T-helper 9 cell (primary cell): ENCODE measurements at places on chromosomes 3 and 15.

- no peak for DNase-seq
Observed at GRCh38 chr3:123678108-123678511, 93.3 kb upstream of the HACD2 start.

- DNase-seq, result no peak
Observed at GRCh38 chr3:165491487-165491886, 295.3 kb upstream of the SLITRK3 start.

- no peak for DNase-seq
Observed at GRCh38 chr15:50100486-50100885, 18.5 kb downstream of the ATP8B4 start.

GRCh38 chr3:126370055-126370454 lies 12.8 kb upstream of the KLF15 start:
- DNase-seq, result no peak

- DNase-seq, result no peak
Observed at GRCh38 chr15:31452595-31453557, 126.2 kb downstream of the KLF13 start.

- DNase-seq, result no peak
Observed at GRCh38 chr3:195058336-195059005, 212.5 kb downstream of the XXYLT1 start.

- no peak for DNase-seq
Observed at GRCh38 chr3:162710332-162711112, 1213.9 kb downstream of the OTOL1 start.

- no peak for DNase-seq
Observed at GRCh38 chr15:39502611-39503195, 78.2 kb upstream of the THBS1 start.

GRCh38 chr3:197942956-197943556 lies 6.9 kb upstream of the RPL35A start:
- DNase-seq, result no peak

DNA sequence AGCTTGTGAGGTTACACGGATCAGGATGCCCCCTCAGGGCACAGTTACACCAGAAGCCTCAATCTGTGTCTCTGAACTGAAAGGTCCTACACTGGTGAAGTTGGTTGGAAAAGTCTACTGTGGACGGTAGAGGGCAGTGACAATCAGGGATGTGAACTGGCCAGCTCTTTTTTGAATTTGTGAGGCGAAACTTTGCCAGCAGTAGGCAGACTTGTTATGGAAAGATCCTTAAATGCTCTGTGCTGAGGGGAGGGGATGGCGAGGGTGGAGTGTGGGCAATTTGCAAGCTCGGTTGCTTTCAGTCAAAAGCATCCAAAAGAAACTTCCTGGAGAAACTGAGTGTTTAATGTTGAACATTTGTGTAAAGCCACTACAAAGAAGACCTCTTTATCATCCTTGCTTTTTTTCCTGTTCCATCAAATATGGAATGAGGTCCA lies 127.4 kb upstream of the ABHD17C start:
- DNase-seq, result no peak

- no peak for DNase-seq
Observed at GRCh38 chr15:89615135-89615534, 39.9 kb downstream of the TICRR start.

DNA sequence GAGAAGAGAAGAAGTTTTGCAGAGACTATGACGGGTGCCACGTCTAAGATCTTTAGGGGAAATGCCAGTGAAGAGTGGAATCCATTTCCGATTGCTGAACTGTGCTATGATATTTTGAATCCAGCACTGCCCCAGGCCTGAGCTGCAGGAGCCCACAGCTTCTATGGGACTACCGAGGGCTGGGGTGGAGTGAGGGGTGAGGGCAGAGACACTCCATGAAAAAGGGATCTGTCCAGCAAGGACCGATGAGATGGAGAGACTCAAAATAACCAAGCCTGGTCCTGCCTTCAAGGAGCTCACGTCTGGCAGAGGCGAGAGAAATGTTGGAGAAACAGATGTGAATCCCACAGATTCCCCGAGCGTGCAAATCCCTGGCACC lies 79.8 kb upstream of the MEF2A start:
- DNase-seq, result no peak

DNA sequence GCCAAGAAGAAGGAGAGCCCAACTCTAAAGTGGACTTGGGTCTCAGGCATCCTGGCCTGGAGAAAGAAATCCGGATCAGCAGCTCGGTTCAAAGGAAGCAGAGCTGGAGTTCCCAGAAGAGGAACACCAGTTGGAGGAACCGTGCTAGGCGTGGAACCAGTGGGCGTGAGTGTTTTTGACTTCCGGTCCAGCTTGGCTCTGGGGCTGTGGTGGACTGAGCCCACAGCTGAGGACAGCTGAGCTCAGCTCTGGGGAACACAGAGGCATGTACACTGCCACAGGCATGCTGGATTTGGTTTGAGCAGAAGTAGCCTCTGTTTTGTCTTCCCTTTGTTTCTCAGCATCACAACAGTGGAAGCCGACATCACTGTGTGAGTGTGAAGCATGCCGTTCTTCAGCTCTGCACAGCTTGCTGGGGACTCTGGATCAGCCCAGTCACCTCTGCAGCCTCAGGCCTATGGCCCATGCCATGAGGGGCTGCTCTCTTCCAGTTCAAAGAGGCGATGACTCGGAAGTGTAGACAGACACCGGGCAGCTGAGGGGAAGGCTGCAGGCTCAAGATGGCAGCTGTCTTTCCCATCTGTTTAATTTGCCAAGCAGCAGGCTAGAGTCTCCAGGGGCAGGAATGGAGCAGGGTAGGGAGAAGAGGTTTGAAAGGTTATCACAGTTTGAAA lies 185.8 kb upstream of the UBE3A start:
- no peak for DNase-seq

GRCh38 chr3:192816351-192816750 lies 89.0 kb upstream of the FGF12 start:
- no peak for DNase-seq

- DNase-seq, result no peak
Observed at GRCh38 chr15:57927091-57927631, 138.3 kb downstream of the ALDH1A2 start.

DNA sequence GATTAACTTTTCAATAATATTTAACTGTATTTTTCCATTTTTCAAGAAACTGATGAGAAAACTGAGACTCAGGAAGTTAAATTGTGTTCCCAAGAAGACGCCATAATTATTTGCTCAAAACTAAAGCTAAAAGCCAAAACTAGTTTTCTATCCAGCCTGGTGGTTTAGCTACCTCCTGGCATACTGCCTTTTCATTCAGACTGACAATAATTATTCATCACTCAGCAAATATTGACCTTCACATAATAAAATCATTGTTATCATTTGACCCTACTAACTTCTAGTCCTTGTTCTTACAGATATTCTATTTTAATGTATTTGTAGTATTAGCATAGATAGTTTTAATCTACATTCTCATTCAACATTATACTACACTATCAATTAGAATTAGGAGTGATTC lies 210.6 kb upstream of the GADL1 start:
- no peak for DNase-seq

- no peak for DNase-seq
Observed at GRCh38 chr3:196012481-196012880, 69.4 kb downstream of the TFRC start.

- no peak for DNase-seq
Observed at GRCh38 chr3:108527817-108528216, 17.4 kb upstream of the MYH15 start.

GRCh38 chr3:183576487-183577107 lies 21.1 kb upstream of the KLHL6 start:
- no peak for DNase-seq

GRCh38 chr3:79406175-79406574 lies 361.6 kb downstream of the ROBO1 start:
- no peak for DNase-seq

DNA sequence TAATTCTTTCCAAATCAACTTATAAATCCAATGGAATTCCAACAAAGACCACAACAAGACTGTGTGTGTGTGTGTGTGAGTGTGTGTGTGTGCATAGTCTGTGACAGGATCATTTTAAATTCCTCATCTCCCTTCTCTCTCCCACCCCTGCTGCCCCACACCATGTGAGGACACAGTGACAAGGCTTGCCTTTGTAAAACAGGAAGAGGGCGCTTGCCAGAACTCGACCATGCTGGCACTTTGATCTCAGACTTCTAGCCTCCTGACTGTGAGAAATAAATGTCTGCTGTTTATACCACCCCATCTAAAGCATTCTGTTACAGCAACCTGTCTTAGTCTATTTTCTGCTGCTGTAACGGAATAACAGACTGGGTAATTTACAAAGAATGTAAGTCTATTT lies 99.1 kb downstream of the NSMCE3 start:
- DNase-seq, result no peak

GRCh38 chr15:59918994-59919951 lies 84.8 kb upstream of the FOXB1 start:
- no peak for DNase-seq

- DNase-seq, result no peak
Observed at GRCh38 chr3:183267140-183267539, 14.1 kb downstream of the B3GNT5 start.

DNA sequence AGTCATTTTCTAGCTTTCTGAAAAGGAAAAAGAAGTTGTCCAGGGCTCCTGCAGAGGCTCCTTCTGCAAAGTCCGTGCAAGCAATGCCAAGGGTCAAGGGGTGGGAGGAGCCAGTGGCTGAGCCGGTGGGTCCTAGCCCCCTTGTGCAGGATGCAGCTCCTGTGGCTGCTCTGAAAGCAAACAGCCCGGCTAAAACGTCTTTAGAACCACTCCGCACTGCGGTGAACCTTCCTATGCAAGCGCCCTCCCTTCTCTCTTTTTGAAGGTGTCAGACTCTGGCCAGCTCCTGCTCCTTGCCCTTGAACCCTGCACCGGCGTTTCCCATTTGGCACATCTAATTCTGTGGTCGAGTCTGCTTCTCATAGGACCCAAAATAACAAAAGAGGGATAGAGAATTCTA lies 183.1 kb downstream of the UACA start:
- no peak for DNase-seq

GRCh38 chr3:143750841-143751240 lies 97.4 kb downstream of the SLC9A9 start:
- no peak for DNase-seq

- DNase-seq, result peak; percentile 13
Observed at GRCh38 chr15:85583923-85584390, 203.6 kb downstream of the AKAP13 start.

DNA sequence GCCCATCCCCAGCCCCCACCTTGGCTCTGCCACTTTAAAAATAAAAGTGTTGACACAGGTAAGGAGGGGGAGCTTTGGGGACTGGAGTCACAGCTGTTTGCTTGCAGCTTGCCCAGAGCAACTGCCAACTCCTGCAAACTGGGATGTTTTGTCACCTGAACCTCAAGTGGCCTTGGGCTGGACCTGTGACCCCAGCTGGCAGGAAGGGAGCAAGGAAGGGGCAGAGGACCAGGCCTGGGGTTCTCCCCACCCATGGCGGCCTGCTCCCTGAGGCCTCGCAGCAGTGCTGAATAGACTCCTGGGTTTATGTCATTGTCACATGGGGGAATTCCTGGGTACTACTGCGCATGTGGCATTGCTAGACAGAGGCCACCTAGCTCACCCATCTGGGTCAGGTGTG lies 246.9 kb upstream of the TLE3 start:
- no peak for DNase-seq
